ENCODE measurements at places on chromosomes 16 and 17.
A peak's percentile ranks its signal among the peaks of the same experiment; 100 is the strongest.

DNA sequence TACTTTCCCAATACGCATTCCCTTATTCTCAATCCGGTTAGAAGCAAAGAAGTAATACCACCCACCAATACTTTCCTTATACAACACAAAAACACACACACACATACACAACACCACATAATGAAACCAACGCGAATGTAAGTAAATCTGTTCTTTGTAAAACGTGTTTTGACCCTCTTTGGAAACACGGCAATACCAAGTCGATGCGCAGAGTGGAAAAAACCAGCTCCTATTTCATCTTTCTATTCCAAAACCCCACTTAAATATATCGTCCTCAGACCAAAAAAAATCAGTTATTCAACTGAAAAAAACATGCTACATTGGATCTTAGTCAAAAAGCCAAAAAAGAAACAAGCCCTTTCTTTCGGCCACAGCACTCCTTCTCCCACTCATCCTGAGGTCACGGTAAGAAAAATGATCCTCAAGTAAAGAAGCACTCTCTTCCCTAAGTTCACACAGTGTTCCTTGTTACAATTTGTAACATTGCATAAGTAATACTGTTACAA lies 31.0 kb upstream of the ARL4D start:
- DNase-seq: peak; percentile 23

DNA sequence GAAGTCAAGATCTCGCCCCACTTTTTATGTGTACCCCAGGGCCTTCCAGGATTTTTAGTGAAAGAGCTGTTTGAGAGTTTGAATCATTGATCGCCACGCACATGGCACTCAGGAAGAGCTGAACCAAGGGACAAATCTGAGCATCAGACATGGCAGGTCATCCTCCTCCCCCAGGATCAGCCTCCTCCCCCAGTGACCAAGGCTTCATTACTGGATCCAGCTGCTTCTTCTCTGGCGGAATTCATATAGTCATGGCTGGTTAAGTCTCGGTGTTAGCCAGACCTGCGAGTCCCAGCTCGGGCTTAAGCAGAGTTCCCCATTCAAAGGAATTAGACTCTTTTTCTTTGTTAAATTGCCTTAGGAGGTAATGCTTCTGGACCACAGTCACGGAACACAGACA lies 32.5 kb downstream of the CDRT4 start:
- DNase-seq: no peak

DNA sequence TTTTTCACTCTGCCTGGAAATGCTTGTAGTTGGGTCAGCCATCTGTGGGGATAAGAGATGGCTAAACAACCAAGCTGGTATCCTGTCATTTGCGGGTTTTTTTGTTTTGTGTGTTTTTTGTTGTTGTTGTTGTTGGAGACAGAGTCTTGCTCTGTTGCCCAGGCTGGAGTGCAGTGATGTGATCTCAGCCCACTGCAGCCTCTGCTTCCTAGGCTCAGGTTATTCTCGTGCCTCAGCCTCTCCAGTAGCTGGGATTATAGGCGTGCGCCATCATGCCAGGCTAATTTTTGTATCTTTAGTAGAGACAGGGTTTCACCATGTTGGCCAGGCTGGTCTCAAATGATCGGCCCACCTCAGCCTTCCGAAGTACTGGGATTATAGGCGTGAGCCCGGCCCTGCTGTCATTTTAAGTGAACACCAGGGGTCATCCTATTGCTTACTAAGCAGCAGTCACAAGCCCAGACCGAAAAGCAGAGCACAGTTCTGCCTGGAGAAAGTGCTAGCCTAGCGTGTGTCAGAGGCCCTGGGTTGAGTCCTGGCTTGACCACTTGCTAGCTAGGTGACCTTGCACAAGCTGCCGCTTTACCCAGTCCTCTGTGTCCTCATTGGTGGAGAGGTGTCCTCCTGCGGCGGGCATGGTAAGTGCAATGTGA lies 4.6 kb downstream of the SMCR8 start:
- DNase-seq: no peak

GRCh38 chr16:66651965-66652364 lies 44.6 kb downstream of the CMTM4 start:
- no peak for DNase-seq

DNA sequence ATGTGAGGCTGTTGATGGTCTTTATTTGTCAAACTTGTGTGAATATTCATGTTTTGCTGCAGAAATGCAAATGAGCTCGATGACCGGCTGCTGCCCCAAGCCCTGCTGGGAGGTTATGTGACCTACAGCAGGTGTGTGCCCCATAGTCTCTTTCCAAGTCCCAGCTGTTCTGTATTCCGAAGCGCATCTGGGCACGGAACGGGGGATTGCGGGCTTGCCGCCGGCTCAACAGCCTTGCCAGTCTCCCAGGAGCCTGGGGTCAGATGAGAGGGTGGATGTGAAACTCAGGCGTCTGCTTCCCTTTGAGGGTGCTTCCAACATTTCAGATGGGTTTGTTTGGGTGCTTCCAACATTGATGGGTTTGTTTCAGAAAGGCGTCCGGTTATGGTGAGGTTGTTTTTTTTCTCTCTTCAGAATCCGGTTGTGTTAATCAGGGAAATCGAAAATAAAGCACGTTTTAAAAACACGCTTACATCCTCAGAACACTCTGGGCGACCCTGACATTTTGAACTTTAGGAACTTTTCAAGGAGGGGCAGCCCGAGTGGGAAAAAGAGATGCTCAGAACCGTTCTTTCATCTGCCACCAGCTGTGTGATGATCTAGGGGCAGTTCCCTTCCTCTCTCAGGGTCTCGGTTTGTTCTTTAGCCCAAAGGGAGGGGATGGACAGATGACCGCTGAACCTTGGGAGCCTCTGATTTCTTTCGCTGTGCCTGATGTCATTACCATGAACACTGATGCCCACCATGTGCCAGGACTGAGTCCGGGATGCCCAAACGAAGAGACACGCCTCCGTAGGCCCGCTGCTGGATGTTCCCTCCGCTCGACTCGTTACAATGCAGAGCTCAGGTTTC lies 47.8 kb upstream of the AMZ2 start:
- no peak for DNase-seq

GRCh38 chr17:69704935-69705334 lies 290.4 kb downstream of the MAP2K6 start:
- DNase-seq: no peak

- peak; percentile 62 for DNase-seq
Measured at GRCh38 chr16:30185683-30186421, 2.5 kb downstream of the CORO1A start.

GRCh38 chr16:11681556-11681955 lies 13.3 kb downstream of the SNN start:
- DNase-seq: no peak

DNA sequence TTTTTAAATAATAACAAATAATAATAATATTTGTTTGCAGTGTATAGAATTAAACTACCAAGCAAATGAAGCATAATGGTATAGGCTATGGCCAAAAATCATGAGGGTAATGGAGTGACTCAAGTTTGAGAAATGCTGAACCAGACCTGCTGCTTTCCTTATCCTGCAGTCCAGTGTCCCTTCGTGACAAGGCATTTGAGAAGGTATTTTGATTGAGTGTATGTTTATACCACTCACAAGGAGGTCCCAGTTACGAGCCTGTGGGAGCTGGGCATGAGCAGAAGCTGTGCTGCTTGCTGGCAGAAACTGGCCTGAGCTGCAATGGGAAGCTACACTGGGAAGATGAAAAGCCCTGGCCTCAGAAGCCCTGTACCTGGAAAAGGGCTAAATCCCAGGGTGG lies 50.3 kb downstream of the GNAO1 start:
- no peak for DNase-seq

GRCh38 chr16:86635176-86635876 lies 57.0 kb downstream of the FOXL1 start:
- DNase-seq: no peak

- DNase-seq: no peak
Measured at GRCh38 chr17:66207936-66208335, 16.0 kb upstream of the CEP112 start.

DNA sequence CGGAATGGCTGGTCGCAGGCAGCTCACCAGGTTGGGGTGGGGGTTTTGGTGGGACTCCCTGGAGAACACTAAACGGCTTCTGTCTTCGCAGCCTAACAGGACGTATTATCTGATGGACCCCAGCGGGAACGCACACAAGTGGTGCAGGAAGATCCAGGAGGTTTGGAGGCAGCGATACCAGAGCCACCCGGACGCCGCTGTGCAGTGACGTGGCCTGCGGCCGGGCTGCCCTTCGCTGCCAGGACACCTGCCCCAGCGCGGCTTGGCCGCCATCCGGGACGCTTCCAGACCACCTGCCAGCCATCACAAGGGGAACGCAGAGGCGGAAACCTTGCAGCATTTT lies 59.7 kb downstream of the PDPK1 start:
- no peak for DNase-seq

DNA sequence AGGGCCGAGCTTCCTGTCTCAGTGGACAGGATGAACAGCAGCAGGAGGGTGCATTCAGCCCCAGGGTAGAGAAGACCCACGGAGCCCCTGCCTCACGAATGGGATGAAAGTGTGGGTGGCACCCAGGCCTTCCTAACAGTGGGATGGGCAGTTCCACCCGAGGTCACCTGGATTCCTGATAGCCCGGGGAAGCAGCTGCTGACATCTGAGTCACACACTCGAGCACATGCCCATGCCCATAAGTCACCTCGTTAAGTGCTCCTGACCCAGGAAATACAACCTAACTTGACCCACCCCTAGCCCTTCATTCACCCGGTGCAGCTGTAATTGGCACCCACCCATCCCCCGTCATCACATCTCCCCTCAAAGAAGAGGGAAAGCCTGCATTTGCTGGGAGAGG lies 85.3 kb upstream of the FOXF1 start:
- DNase-seq: no peak

- peak; percentile 41 for DNase-seq
Measured at GRCh38 chr16:68356249-68356918, 45.6 kb downstream of the PRMT7 start.

DNA sequence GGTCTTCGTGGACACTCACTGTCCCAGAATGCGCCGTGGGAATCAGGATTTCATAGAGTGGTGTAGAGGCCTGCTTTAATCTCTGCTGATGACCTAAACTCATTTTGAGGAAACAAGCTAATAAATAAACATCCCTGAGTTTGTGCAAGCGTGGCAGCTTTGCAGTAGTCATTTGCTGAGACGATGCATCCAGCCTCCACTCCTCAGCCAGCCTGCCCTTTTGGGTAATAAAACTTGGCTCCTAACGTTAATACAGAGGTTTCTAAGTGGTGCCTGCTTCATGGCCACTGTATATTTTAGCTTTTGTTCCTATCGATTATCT lies 1.3 kb downstream of the DGKE start:
- no peak for DNase-seq

GRCh38 chr16:8402981-8403843 lies 187.1 kb downstream of the TMEM114 start:
- no peak for DNase-seq

DNA sequence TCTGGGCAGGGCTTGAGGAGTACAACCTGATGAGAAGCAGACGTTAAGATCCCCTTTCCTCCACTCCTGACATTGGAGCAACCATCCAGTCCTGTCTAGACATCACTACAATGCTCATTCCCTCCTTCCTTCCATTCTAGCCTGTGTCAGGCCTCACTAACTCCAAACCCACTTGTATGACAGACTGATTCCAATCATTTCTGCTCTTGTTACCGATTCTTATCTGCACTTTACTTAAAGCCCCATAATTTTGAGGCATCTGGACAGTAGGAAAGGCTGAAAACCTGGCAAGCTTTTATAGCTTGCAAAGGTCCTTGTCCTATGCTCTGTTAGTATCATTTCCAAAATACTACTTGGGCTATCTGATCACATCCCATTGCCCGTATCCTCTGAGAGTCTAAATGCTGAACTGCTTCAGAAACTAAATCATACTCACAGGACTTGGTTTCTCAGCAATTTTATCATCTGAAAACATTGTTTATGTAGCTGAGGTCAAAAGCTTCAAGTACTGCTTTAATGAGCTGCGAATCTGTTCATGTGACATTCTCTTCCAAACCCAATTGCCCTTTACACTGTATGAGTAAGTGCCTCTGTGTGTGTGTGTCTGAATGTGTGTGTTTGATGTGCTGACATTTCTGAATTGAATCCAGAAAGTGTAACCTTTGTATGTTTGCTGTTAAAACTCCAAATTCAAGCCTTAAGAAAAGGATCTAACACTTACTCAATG lies 57.2 kb upstream of the CACNG3 start:
- DNase-seq: no peak

- peak; percentile 13 for DNase-seq
Measured at GRCh38 chr16:12323007-12323758, 346.6 kb downstream of the SNX29 start.

DNA sequence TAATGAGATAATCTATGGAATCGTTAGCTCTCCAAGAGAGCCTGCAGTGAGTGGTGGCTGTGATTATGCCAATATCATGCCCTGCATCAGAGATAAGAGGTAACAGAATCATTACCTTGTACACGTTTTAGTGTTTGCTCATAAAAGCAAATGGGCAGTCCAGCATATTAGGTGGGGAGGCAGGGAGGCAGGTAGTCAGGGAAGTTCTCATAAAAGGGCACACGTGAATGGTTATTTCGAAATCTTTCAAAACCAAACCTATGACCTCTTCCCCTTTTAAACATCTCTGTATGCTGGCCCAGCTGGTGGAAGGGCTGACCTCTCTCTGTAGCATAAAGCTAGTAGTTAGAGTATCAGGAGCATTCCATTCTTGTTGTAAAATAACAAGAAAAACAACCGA lies 51.7 kb downstream of the VAT1L start:
- DNase-seq: no peak

- DNase-seq: no peak
Measured at GRCh38 chr17:27366437-27366836, 72.5 kb downstream of the WSB1 start.

DNA sequence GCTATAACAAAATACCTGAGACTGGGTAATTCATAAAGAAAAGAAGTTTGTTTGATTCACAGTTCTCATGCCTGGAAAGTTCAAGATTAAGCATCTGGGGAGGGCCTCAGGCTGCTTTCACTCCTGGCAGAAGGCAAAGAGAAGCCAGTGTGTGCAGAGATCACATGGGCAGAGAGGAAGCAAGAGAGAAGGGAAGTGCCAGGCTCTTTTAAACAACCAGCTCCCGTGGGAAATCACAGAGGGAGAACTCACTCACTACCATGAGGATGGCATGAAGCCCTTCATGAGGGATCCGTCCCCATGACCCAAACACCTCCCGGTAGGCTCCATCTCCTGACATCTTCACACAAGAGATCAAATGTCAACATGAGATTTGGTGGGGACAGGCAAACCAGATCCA lies 501.6 kb downstream of the MAF start:
- no peak for DNase-seq

DNA sequence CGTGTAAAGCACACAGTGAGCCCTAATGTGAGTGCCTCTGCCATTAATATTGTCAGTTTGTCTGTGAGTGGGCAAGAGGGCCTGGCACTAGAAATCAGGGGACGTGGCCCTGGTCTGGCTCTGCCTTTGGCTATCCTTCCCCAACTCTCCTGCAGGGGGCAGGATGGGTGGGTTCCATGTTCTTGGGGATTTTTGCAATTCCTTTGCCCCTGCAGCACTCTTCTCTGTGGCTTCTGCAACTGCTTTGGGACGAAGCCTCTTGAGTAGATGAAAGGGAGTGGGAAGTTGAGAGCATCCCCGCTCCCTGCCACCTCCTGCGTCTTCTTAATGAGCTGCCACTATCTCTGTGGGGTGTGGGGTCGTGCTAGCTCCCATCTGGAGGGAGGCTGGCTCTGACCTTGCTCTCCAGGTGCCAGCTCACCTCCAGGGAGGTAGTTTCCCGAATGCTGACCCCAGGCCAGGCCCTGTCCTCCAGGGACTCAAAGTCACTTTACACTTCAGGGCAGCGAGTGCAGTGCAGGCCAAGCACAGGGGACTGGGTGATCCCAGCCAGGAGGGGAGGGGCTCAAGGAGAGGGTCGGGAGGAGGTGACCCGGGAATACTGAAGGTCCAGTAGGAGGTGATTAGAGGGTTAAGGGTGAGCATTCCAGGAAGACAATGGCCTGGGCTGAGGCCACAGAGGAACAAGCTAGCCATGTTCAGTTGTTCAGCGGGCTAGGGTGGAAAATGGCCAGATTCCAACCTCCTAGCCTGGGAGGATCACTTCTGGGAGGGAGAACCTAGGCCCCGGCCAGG lies 121.0 kb upstream of the NLRP1 start:
- no peak for DNase-seq

Data from activated CD4-positive, alpha-beta T cell treated with anti-CD3 and anti-CD28 coated beads for 24 hours (primary cell).